Vagina (tissue), 2 donors: ENCODE measurements at places on chromosomes 16 and 17.

DNA sequence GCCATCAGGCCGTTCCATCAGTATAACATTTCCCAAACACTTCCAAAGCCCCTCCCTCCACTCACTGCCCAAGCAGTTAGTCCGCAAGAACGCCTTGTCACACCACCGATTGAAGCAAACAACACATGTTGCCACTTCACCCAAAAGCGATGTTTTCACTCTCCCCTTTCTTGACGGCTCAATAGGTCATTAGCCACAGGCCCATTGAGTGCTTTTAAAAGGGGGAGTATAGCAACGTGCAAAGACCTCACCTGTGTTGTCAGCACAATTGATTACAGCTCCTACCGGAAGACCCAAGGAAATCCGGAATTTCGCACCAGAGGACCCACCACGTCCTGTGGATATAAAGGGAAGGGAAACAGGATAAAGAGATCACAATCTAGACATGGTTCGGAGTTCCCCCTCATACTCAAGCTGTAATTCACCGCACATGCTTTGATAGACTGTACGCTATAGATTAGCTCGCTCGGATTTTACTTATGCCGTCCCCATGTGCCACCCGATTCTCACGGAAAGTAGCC lies 690 bp downstream of the RPL23 start:
- DNase-seq, result no peak

DNA sequence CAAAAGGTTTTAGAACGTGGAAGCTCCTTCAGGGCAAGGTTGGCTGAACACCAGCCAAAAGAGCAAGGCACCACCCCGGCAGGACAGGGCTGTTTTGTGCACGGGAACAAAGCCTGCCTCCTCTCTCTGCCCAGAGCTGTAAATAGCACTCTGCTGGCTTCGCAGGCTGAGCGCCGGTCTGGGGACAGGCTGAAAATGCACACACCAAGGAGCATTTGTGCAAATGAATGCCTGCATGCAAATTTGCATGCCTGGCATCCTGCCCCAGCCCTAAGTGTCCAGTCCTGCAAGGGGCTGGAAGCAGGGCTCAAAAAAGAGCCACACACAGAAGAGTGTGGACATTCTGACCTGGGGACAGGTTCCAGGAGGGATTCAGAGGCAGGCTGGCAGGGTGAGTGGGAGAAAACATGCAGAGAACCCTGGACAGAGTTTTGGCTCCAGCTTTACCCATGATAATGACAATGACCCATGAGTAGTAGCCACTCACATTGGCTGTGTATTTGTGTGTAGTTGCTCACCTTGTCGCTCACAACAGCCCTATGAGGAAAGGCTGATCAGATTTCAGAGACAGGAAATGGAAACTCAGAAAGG lies 11.7 kb downstream of the ABAT start:
- no peak for DNase-seq

DNA sequence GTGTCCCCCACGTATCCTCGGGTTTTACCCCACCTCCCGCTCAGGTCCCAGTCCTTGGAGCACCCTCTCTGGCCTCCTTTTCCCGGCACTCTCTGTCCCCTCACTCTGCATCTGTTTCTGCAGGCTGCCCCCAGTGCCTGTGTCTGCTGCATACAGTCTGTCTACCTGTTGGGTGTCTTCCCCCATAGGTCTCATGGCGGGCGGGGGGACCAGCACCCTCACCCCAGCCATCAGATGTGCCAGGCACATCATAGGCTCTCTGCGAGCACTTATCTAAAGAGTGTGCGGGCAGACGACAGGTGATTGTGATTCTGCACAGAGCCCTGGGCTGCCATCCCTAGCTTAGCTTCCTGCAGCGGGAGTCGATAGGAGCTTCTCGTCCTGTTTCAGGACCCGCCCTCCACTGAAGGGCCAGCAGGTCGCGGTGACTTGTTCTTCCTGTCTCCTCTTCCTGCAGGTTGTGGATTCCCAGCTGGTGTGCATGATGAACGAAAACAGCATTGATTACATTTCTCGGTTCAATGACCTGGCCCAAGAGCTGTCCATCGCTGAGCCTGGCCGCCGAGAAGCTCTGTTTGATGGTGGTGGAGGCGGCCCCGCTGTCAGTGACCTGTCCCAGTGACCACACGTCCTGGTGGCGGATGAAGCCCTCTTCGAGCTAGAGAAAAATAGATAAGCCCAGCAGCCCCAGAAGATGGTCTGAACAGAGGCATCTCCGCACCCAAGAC lies 4.5 kb upstream of the JPT2 start:
- DNase-seq, result no peak

DNA sequence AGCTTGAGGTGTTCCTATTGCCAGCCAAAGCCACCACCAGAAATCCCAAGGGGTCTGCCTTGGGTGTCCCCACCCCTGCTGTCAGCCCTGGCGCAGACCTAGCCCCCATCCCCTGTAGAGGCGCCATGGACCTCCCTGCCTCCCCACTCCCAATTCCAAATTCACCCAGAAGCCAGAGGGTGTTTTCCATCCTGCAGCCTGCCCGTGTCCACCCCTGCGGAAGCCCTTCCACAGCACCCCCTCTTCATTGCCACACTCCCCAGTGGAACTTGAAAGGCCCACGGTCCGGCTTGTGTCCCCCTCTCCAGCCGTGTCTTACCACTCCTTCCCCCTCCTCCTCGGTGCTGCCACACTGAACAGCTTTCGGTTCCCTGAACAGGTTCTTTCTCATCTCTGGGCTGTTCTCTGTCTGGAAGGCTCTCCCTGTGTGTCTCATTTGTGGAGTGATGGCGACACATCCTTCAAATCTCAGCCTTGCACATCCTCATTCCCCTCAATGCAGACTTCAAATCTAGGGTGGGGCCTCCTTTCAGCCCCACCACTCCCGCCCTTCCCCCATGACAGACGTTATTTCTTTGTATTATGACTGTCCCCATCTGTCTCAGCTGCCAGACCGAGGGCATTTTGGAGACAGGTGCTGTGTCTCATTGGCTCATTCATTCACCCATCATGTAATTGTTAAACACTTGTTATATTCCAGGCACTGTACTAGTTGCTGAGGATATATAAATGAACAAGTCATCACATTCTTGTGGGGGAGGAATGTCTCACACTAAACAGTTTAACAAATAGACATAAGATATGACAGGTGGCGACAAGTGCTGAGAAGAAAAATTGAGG lies 36.3 kb downstream of the ADGRG5 start:
- no peak for DNase-seq

DNA sequence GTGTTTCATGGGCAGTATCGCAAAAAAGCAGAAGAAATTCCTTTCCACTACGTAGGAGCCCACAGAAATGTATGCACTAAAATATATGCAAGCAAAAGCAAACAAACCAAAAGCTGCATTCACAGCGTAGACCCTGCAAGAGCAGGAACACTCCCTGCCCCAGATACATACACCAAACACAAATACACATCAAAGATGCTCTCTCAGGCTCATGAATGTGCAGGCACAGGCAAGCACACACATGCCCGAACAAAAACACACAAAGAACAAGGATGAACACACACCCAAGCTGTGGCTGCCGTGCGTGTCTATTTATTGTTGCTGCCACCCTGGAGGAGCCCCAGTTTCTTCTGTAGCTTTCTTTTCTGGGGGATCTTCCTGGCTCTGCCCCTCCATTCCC lies 1.7 kb downstream of the NUPR1 start:
- DNase-seq, result no peak

GRCh38 chr17:21522755-21523336 lies 146.7 kb downstream of the KCNJ12 start:
- no peak for DNase-seq

- DNase-seq, result peak; percentile 77
These were observed 35.1 kb downstream of the IL21R start for GRCh38 chr16:27436921-27437650.
